ENCODE measurements at places on chromosomes 1 and 21.

DNA sequence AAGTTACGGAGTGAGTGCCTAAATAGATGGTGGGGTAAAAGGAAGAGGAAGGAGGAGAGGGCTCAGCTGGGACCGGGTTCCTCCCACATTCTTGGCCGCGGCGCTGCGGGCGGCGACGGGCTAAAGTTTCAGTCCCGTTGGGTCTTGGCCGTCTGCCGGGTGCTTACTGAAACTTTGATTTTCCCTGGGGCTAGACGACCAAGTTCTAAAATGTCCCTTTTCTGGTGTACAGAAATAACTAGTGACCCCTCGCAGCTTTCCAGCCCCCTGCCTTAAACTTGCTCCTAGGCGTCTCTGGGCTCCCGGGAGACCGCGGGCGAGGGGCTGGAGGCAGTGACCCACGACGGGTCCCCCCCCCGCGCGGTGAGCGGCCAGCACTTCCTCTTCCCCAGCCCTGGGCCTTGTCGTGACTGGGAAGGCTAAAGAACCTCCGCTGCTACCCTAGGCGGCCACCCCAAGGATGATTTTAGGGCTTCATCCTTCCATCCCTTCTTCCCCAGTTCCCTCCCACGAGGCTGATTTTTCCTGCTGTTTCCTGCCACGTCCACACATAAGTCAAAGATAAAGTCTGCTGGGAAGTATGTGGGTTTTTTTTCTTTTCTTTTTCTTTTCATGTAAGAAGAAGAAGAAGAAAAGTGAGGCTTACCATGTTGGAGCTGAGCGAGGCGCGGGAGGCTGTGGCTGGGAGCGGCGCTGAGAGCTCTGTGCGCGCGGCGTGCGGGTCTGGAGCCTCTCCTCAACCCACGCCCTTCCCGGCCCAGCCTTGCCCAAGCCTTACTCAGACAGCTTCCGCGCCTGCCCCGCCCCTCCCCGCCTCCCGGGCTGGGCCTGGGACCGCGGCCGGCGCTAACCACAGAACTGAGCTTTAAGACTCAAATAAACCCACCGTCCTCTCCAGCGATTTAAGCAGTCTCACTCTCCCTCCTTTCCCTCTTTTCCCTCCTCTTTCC, at the start of gene S100A11:
Gene S100A11 (minus strand): TSS at position 738 of the 950 bp plus-strand sequence. CDS start 89 bp downstream, at position 649.
- peak; percentile 41 for DNase-seq

DNA sequence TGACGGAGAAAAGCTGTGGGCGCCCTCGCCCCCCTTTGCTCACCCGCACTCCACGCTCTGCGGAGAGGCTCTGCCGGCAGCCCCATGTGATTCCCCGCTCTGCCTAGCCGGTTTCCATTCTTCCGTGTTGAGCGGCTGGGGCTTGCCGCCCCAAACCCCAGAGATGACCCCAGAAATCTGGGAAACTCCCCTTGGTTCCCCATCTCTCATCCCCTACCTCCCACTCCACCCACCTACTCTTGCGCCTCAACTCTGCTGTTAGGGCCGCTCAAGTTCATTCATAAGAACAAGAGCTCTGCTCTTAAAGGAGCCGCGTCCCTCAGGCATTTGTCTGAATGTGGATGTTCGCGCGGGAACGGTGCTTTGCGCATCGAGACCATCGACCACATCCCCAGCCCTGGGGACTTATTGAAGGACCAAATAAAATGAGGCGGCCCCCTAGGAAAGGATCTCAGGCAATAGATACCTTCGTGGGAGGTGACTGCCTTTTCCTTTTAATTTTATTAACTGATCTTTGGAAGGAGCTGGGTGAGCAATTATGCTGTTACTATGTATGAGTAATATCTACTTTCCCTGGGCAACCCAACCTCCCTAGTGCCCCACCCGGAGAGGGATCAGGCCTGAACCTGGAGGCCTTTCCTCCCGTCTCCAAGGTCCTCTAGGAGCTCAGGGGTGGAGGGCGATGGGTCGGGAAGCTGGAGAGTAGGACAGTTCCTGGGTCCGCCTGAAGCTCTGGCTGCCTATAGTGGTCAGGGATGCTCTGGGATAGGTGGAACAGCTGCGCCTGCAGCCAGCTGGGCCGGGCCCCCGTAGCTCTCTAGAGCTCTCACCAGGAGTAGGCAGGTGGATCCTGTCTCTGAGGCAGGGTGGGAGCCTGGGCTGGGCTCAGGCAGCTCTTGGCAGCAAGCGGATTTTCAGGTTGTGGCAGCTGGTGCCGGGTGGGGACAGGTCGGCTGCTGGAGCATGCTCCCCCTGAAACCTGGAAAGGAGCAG, 898 bp downstream of the MFSD2A start:
- DNase-seq: peak; percentile 65

DNA sequence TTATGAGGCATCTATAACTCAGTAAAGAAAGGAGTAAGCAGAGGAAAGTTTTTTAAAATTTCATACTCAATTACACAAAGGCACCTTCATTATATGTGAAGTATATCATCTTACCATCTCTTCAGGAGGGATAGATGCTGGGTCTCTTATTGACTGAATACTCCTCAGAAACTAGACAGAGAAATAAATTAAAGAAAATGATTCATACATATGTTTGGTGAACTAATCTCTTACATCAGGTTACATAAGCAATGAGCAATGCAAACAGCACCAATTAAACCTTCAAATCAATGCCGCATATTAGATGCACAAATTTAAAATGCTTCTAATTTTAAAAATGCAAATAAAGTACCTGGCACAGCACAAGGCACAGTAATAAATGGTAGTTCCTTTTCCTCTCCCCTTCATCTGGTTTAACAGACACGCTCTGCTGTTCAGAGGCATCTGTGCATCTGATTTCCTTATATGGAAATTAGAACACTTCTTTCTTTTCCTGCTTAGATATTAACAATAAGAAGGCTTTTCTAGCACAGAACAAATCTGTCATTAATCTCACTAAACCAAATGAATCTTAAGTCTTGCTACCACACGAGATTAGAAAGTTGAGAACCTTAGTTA, 20.0 kb downstream of the SCYL3 start:
- no peak for DNase-seq

DNA sequence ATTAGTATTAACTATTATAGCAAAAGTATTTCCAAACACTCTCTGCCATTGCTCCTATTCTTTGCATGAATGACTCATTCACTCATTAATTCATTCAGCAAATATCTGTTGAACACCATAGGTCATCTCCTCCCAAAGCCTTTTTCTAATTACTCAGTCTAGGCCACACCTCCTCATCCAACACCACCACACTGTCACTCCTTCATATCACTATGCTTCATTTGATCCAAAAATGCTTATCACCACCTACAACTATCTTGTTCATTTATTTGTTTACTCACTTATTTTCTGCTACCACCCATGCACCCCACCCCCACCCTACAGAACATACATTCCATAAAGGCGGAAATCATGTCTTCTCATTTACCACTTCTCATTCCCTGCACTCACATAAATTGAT, 94.4 kb upstream of the TNFSF4 start:
- no peak for DNase-seq

- no peak for DNase-seq
Observed at GRCh38 chr1:23562137-23562876, 3.0 kb upstream of the ID3 start.

- DNase-seq: no peak
Observed at GRCh38 chr1:5084676-5085075, 430.3 kb downstream of the AJAP1 start.

DNA sequence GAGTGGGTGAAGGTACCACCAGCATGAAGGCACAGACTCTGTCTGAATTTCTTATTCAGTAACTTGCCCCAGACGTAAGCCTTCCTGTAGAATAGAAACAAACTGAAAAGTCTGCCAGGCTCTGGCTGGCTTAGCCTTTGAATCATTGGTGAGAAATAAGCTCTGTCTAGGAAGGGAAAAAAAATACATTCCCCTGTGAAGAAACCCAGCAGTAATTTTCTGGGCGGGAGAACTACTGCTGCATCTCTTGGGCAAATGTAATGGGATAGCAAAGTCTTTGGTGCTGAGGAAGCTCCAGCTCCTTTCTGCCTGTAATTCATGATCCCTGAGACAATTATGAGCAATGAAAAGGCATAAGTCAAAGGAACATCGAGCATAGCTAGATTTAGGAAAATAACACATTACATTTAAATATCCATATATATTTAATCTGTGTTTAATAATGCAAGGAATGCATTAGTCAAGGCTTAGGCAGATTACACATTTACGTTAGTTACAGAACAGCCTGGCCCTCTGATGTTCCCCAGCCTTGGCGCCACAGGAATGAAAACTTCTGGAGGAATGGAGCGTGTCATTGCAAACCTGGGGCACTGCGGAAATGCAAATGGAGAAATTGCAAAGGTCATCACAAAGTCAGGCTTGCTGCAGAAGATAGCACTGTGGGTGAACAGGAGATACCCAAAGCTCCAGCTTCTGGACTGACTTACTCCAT, 216.3 kb upstream of the CAMK1G start:
- no peak for DNase-seq

- DNase-seq: no peak
Observed at GRCh38 chr1:8166406-8166805, 140.3 kb upstream of the ERRFI1 start.

DNA sequence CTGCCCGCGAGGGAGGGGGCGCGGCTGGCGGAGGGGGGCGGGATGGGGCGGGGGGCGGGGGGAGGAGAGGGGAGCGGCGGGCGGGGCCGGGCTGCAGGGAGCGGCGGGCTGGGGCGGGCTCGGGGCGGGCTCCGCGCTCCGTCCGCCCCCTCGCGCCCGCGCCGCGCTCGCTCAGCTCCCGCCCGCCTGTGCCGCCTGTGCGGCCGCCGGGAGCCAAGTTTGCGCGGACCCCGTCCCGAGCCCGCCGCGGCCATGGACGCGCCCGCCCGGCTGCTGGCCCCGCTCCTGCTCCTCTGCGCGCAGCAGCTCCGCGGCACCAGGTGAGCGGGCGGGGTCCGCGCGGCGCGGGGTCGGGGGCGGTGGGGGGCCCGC, at the start of gene GABRD:
Gene GABRD (plus strand): TSS at position 174 of the 372 bp plus-strand sequence. CDS start 79 bp downstream, at position 253.
- DNase-seq: no peak

DNA sequence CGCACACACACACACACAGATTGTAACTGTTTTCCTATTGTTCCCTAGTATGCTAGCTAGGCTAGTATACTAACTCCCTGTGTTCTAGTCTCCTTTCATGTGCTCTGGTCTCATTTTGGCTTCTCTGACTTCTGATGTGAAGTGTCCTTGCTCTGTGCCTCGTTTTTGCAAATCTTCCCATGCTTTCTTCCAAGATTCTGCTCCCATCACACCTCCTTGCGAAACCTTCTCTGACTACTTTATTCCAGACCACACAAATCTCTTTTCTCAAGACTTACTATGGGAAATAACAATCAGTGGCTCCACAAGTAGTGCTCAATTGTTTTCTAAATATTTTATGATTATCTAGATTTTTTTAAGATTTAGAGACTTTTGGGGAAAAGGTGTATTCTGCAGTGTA, 10.3 kb downstream of the PRRX1 start:
- no peak for DNase-seq

DNA sequence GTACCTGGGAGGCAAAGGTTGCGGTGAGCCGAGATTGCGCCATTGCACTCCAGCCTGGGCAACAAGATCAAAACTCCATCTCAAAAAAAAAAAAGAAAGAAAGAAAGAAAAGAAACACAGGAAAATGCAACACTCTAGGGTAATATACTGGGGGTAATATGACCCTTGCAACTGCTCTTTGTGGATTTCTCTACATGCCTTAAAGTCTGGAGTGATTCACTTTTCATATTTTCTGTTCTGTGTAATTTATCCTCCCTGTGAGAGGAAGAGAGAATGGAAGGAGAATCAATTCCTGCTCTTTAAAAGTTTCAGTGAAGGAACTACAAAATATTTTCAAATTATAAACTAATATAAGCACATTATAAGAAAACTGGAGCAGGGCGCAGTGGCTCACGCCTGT, 22.7 kb downstream of the RIT1 start:
- no peak for DNase-seq

DNA sequence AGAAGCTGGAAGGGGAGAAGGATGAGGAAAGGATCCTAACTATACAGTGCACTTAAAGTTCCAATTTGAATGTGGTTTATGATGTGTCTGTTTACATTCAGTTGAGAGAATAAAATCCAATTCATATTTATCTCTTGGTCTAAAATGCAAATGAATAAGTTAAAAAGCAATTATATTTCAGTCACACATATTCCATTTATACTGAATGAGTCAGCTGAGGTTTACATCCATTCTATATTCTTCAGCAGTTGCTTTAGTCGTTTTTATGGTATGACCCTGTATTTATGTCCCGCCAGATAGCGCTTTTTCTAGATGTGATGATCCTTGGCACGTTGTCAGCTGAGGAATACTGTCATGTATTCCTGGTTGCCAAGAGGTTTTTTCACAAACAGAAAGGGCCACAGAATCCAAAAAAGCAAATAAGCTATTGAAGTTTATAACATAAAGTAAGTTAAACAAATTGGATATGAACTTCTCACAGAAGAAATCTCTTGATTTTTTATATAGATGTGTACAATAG, 866.2 kb downstream of the NCAM2 start:
- DNase-seq: no peak

DNA sequence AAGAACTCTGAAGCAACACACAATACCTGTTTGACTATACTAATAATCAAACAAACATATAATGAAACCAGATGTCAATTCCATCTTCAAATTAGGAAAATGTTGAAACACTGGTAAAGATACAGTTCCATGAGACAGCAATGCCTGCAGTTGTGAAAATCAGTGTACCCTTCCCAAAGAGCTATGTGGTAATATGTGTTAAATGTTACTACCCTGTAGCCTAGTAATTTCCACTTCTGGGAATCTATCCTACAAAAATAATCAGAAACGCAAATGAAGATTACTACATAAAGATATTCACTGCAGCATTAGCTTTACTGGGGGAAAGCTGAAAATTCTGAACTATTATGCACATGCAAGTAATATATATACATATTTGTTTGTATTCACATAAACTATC, 16.9 kb downstream of the GLIS1 start:
- DNase-seq: no peak

DNA sequence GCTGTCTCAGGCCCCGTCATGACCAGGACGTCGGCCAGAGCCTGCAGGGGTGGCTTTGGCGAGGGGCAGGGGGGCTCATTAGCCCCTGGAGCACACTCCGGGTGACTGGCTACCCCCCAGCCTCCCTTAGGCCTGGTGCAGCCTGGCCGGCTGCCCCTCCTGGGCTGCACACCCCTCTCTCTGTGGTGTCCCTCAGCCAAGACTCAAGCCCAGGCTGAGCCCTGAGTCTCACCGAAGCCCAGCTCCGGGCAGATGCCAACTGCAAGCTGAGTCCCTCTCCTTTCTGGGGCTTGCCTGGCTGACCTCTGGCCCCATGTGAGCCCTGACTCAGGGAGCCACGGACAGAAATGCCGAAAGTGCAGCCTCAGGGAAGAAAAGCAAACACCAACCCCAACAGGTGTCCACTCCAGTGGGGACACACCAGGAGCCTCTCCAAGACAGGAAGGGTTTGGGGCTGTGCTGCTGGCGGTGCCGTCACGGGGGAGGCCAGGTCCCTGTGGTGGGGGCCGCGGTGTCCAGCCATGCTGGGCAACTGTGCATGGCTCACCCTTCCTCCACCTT, 5.3 kb upstream of the IBA57 start:
- no peak for DNase-seq

GRCh38 chr21:36708286-36709029, 9.5 kb downstream of the SIM2 start:
- DNase-seq: no peak

GRCh38 chr21:45556645-45557615, 14.7 kb upstream of the SLC19A1 start:
- no peak for DNase-seq

GRCh38 chr1:217896490-217896889, 265.3 kb downstream of the SPATA17 start:
- no peak for DNase-seq

GRCh38 chr1:22836850-22837249, 126.2 kb downstream of the EPHB2 start:
- no peak for DNase-seq
